Activated T-cell treated with anti-CD3 and anti-CD28 coated beads for 4 hours (primary cell): ENCODE measurements at places on chromosomes 12 and 14.

GRCh38 chr14:100587086-100587762 is at the start of gene BEGAIN:
BEGAIN (minus strand) TSS chr14:100587417; CDS start chr14:100587290, 127 bp downstream.
- DNase-seq = peak; percentile 27

DNA sequence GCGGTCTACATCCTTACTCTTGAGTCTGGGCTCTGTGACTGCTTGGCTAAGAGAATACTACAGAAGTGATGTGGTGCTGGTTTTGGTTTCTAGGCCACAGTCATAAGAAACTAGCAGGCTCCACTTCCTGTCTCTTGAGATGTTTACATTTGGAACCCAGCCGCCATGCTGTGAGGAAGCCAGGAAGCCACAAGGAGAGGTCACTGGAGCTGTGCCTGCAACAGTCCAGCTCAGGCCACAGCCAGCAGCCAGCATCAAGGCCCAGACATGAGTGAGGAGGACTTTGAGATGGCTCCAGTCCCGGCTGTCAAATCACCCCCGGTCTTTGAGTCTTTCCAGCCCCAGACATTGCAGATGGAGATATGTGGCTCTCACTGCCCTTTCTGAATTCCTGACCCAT is 12.9 kb upstream of the FAM181A start:
- no peak for DNase-seq

DNA sequence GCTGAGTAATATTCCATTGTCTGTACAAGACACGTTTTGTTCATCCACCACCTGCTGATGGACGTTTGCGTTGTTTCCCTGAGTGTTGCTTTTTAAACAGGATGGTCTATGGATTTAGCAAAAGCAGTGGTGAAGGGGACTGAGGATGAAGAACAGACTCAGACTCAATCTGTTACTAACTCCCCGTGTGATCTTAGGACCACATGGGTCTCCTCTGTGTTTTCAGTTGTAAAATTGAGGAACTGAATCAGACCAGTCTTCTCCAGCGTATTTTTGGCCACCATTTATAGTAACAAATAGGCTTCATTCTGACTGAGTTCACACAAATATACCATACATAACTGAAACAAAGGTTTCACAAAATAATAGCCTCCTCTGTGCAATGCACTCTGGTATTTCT is 85.6 kb downstream of the FOXN3 start:
- DNase-seq = no peak

DNA sequence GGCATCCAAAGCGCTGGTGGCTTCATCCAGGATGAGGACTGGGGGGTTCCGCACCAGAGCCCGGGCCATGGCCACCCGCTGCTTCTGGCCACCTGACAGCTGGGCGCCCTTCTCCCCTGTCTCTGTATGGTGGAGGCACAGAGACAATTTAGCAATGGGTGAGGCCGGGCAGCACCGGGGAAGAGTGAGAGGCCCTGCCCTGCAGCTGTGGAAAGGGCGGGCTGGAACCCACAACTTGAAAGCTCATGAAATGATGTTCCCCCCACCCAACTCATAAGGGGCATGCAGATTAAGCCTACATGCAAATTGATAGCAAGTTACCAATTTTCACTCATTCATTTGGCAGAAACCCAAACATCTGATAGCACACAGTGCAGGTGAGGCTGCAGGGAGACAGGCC is 34.1 kb downstream of the ABCB9 start:
- DNase-seq = no peak

GRCh38 chr12:4975574-4975973 is 65.9 kb downstream of the KCNA1 start:
- DNase-seq = no peak

- DNase-seq = no peak
Measured at GRCh38 chr12:32420356-32420755, 21.0 kb downstream of the FGD4 start.

DNA sequence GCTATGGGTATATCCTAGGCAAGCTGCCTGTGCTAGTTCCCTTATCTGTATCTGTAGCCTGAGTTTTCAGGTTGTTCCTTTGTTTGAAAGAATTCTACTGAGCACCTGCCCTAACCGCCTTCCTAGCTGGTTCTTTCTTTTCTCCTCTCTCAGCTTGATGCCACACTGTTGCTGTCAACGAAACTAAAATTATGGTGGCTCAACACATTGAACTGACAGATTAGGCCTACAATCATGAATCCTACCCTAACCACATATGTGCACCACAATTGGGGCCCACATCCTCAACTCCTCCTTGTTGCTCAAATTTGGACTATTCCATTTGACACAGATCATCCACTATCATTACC is 36.2 kb upstream of the RESF1 start:
- DNase-seq = no peak

DNA sequence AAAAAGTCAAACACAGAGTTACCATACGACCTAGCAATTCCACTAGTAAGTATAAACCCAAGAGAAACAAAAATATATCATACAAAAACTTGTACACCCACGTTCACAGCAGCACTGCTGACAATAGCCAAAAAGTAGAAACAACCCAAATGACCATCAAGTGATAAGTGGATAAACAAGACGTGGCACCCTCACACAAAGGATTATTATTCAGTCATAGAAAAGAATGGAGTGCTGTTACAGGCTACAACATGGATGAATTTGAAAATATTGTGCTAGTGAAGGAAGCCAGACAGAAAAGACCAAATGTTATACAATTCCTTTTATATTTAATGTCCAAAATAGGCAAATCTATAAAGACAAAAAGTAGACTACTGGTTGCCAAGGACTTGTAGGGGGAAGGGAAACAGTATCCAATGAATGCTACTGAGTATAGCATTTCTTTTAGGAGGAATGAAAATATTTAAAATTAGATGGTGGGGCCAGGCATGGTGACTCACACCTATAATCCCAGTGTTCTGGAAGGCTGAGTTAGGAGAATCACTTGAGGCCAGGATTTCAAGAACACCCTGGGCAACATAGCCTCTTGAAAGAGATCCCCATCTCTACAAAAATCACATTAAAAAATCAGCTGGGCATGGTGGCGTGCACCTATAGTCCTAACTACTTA is 41.9 kb downstream of the SPTLC2 start:
- no peak for DNase-seq

- no peak for DNase-seq
Measured at GRCh38 chr12:131833896-131834641, 5.9 kb downstream of the MMP17 start.

DNA sequence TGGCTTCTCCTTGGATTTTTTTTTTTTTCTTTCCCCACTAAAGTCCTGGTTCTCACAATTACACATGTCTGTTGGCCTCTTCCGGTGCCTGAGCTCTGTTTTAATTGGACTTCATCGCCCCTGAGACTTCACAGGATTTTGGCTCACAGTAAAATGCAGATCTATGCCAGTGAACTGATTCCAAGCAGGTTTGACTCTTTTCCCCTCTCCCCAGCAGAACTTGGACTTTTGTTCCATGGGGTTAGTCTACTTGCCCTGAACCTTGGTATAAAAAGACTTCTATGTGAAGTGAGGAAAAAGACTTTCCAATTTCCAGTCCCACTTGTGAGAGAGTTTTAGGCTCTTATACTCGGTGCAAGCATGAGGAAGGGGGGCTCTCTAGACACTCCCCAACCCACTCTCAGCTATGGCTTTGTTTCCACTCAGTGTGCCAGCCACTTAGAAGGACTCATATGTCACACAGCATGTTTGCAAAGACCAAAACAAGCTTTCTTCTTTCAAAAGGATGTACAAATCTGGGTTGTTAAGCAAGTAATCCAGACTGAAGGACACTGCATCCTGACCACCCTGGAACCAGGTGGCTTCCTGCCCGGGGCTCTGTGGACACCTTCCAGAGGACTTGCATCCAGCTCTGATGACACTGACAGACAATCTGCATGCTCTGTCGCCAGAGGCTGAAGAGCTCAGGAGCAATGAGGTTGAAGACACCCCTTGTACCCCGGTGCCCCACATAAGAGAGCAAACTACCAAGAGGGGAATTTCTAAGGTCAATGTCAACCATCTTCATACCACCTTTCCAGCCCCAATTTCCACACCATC is 221.9 kb upstream of the EGLN3 start:
- DNase-seq = no peak

GRCh38 chr14:61179061-61179690 is 102.0 kb downstream of the TMEM30B start:
- no peak for DNase-seq
